ENCODE measurements at places on chromosomes 7 and 10.

- DNase-seq, result no peak
Observed at GRCh38 chr10:131862548-131862947, 38.3 kb upstream of the PPP2R2D start.

GRCh38 chr10:80313523-80313922, 24.1 kb upstream of the MAT1A start:
- no peak for DNase-seq

- DNase-seq, result no peak
Observed at GRCh38 chr7:133801341-133801740, 325.8 kb upstream of the LRGUK start.

DNA sequence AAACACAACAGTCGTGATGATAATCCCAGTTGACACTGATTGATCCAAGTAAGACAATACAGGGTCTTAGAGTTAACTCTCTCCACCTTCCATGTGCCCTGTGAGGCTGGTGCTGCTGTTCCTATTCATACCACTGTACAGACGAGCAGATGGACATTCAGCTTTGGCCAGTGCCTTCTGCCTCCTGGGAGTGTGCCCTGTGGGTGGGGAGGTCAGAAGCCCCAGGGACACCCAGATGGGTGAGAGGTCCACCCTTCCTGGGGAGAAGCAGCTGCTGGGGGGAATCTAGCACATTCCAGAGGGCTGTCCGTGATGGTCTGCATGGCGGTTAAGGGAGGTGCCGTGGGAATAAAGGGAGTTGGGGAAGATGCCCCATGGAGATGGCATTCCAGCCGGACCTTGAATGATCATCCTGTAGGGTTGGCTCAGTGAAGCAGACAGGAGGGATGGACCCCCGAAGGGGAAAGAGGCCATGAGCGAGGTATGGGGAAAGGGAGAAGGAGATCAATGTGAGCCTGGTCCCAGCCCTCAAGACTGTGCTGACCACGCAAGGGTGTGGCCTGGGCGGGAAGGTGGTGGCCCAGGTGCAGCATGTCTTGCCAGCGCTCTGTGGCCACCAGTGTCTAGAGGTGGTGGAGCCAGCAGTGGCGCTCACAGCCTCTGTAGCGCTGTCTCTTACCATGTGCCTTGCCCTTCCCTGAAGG, 74.0 kb downstream of the ADCY1 start:
- DNase-seq, result no peak

DNA sequence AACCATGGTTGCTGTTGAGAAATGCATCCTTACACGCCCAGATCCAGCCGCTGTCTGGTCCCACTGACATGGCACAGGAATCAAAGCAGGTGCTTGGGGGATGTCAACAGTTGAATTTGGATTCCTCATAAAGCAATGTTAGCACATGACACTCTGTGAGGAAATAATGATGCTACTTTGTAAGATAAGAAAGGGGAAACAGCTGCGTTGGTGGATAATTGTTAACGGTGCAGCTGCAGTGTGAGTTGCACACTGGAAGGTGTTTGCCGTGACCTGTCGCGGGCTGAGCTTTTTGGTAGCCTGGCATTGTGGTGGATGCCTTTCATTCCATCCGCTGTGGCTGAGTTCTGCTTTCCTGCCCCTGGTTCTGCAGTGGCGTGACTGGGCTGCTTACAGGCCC, 113.9 kb downstream of the MGMT start:
- no peak for DNase-seq

GRCh38 chr10:130623680-130624267, 487.6 kb downstream of the GLRX3 start:
- no peak for DNase-seq

DNA sequence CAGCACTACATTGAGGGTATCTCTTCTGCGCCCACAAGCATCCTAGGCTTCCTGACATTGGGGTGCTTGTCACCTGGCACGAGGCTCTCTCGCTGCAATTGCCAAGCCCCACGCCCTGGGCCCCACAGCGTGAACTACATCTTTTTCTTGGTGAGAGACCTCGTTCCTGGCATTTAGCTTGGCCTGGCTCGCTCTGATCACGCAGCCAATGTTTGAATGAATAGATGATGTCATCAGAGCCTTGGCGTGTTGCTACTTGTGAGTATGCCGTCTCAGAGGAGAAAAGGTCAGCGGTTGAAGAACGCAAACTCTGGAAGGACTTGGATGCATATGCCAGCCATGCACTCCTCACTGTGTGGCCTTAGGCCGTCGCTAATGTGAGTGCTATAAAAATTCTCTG, 150.2 kb upstream of the AUTS2 start:
- no peak for DNase-seq

- DNase-seq, result no peak
Observed at GRCh38 chr7:3616306-3616705, 315.3 kb downstream of the SDK1 start.

DNA sequence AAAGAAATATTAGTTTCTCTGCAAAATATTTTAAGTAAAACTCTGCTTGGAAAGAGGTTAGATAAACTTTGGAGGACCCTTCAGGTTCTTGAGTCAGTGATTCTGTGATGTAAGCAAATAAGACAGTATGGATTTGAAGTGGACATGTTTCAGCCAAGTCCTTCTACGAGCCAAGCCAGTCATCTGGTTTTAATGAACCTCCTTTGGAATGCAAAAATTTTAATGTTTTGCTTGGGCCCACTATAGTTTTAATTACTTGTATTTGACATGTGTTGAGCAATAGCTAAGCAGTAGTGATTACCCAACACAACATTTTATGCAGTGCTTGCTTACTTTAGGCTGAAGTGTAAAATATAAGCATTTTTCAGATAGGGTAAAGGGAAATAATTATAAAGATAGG, 296.3 kb upstream of the SEMA3D start:
- DNase-seq, result no peak

GRCh38 chr10:111303887-111304286, 227.1 kb downstream of the ADRA2A start:
- no peak for DNase-seq

GRCh38 chr10:32413513-32413912, 32.4 kb upstream of the CCDC7 start:
- DNase-seq, result peak; percentile 28

GRCh38 chr10:34628174-34628796, 186.8 kb downstream of the PARD3 start:
- DNase-seq, result no peak
